ENCODE measurements at places on chromosomes 16 and 17.
A peak's percentile ranks its signal among the peaks of the same experiment; 100 is the strongest.

GRCh38 chr16:67456391-67457081 lies 24.4 kb downstream of the ATP6V0D1 start:
- DNase-seq, result peak; percentile 88

DNA sequence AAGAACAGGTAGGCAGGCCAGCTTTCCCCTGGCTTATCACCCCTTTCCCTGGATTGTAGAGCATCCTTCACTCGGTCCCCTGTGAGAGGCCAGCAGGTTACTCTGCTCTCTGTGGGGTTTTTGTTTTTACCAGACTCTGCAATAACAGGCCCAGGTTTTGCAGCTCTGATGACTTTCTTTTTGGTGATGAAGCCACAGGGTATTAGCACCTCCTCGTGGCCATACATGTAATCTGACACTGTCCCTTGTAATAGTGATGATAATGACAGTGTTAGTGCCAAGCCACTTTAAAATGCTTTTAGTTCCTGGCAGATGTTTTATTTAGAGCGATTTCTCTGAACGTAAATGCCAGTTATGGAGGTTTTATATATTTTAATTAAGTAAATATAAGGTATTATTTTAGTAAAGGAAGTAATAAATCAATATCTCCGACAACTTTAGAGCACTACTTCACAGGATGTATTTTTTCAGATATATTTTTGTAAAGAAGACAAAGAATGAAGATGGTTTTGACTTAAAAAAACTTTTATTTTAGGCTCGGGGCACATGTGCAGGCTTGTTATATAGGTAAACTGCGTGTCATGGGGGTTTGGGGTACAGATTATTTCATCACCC lies 38.0 kb upstream of the CPHXL start:
- peak; percentile 40 for DNase-seq

DNA sequence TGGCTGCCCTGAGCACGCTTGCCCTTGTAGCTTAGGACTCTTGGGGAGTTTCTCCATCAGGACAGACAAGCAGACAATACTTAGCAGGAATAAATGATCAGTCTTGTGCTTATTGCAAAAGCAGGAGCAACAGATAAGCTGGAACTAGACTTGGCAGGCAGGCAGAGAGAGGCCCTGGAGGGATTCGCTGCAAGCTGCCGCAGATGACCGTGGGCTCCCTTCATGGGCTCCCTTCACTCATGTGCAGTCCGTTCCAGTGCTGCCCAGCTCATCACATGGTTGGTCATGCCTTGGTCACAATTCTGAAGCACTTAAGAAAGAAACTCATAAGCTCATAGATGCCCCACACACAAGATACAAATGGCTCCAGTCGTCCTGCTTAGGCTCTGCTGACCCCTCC lies 2.4 kb upstream of the SLC5A10 start:
- no peak for DNase-seq

GRCh38 chr16:35506018-35506897 lies 2046.8 kb downstream of the TP53TG3F start:
- DNase-seq, result no peak

- no peak for DNase-seq
Observed at GRCh38 chr16:53998024-53998810, 288.4 kb downstream of the IRX3 start.

GRCh38 chr17:56599088-56599487 lies 5.6 kb downstream of the NOG start:
- DNase-seq, result no peak

- DNase-seq, result no peak
Observed at GRCh38 chr17:68057531-68057952, 22.0 kb downstream of the KPNA2 start.

Data from heart left ventricle (tissue), 16 donors.